NAMALWA (cell line): ENCODE measurements at places on chromosomes 1 and 21.

DNA sequence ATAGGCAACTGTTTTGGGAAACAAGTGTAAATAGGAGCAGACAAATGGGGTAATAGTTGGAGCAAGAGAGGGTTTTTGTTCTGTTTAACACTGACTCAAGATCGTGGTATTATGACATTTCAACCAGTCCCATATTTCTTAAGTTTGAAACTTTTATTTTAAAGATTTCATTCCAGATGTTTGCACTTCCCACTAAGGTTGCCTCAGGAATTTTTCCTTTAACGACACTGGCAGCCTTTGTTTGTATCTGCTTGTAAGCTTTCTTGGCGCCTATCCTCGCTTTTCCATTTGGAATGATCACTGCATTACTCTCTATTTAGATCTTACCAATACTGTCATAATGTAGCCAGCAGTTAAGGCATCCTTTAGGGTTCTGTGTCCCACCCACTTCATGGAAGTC lies 67.7 kb downstream of the ALG6 start:
- no peak for DNase-seq

DNA sequence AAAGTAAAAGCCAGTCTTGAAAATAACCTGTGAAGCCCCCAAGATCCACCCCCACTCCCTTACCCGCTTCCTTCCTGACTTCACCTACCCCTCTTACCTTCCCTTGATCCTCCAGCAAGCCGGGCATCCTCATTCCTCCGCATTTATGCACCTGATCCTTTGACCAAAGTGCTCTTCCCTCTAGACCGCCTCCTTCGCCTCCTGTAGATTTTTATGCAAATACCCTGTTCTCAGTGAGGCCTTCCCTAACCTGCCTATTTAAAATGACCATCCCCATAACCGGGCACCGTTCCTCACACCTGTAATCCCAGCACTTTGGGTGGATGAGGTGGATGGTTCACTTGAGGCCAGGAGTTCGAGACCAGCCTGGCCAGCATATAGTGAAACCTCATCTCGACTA lies 1.1 kb upstream of the NENF start:
- no peak for DNase-seq

GRCh38 chr1:234281826-234282489 lies 91.3 kb upstream of the COA6 start:
- DNase-seq: no peak

- DNase-seq: no peak
Observed at GRCh38 chr1:228018961-228019721, 12.3 kb downstream of the WNT3A start.

GRCh38 chr1:212286556-212287131 lies 1.4 kb downstream of the PPP2R5A start:
- peak; percentile 56 for DNase-seq

DNA sequence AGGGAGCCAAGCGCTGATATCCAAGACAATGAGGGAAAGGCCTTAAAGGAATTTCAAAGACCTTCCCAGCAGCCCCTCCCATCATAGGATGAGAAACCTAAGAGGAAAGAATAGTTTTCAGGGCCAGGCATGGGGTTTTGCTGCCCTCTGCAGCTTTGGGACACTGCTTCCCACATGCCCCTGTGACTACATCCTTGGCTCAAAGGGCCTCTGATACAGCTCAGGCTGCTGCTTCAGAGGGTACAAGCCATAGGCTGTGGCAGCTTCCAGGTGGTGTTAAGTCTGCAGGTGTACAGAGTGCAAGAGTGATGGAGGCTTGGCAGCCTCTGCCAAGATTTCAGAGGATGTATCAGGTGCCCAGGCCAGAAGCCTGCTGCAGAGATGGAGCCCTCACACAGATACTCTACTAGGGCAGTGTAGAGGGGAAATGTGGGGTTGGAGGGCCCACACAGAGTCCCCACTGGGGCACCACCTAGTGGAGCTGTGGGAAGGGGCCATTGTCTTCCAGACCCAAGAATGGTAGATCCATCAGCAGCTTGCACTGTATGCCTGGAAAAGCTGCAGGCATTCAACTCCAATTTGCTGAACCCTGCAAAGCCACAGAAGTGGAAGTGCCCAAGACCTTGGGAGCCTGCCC lies 125.8 kb downstream of the SLC45A1 start:
- DNase-seq: peak; percentile 47

DNA sequence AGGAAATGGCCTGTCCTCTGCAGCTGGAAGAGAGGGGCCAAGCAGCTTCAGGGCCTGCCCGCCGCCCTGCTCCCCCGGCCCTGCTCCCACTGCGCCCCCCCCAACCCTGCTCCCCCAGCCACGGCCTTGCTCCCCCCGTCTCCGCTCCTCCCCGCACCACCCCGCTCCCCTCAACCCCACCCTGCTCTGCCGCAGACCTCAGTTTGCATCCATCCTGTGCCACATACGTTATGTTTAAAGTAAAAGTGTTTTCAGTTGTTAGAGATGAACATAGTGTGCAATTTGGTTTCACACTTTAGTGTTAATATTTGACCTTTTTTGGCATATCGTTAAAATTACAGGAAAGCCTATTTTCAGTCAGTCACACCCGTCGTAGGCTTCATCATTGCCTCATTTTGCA lies 34.1 kb upstream of the DIP2A start:
- no peak for DNase-seq

- no peak for DNase-seq
Observed at GRCh38 chr1:32048440-32048839, 24.3 kb upstream of the TMEM39B start.

DNA sequence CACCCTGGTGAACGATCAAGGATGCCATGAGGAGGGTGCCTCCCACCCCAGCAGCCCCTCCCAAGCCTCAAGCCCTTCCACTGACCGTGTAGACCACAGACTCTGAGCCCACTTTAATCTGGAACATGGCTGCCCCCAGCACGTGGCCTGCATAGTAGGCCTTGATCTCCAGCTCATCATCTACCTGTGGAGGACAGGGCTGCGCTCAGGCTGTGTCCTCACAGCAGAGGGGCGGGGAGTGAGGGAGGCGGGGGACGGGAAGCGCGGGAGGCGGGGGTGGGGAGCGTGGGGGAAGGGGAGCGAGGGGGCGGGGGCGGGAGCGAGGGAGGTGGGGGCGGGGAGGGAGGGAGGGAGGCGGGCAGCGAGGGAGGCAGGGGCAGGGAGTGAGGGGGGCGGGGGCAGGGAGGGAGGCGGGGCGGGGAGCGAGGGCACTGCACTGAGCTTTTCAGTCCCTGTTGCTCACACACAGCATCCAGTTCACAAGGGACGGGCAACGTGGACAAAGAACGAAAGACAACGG lies 7.1 kb downstream of the PUSL1 start:
- no peak for DNase-seq

GRCh38 chr21:35400233-35400939 lies 351.3 kb upstream of the RUNX1 start:
- peak; percentile 86 for DNase-seq
